LHCN-M2 (cell line): ENCODE measurements at places on chromosomes 4 and X. TPM values are rescaled to one million over a fixed set of nuclear protein-coding genes. Genes with fewer than 3 reads are reported as not detected.

The PIN4 gene
- total RNA-seq, result 5.1 and 7.9 TPM in 2 replicates

GRCh38 chr4:659851-660250, 14.2 kb downstream of the ATP5ME start:
- DNase-seq, result no peak

The CDS1 gene
- total RNA-seq, result 0.17 and 0.38 TPM in 2 replicates

The SOX3 gene
- not detected in 2 replicates for total RNA-seq
